Pons (tissue), 1 donor: ENCODE measurements at places on chromosomes 6 and 20.

- DNase-seq: peak; percentile 86
Measured at GRCh38 chr6:151389618-151390275, 1.6 kb downstream of the ZBTB2 start.

- DNase-seq: peak; percentile 11
Measured at GRCh38 chr6:159871241-159871640, 19.5 kb upstream of the MAS1 start.

DNA sequence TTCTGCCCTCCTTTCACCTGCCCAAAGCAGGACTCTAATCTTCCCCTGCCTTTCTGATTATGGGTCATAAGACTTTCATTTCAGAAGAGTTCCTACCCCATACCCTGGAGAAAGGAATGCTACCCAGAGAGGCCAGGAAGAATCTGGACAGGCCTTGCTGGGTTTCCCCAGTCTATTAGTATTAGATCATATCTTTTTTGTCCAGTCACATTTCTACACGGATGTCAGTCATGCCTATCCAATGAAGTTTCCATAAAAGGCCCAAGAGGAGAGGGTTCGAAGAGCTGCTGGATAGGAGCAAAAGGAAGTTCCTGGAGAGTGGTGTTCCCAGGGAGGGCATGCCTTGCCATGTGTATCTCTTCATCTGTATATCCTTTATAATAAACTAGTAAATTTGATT, 3.2 kb downstream of the POLH start:
- no peak for DNase-seq

- DNase-seq: peak; percentile 89
Measured at GRCh38 chr20:36754656-36755222, 8.8 kb upstream of the NDRG3 start.

GRCh38 chr20:43863821-43864544, 50.7 kb upstream of the TOX2 start:
- DNase-seq: peak; percentile 63

GRCh38 chr6:79869184-79869583, 78.2 kb downstream of the ELOVL4 start:
- DNase-seq: no peak

- no peak for DNase-seq
Measured at GRCh38 chr20:53079261-53079691, 107.1 kb downstream of the TSHZ2 start.

DNA sequence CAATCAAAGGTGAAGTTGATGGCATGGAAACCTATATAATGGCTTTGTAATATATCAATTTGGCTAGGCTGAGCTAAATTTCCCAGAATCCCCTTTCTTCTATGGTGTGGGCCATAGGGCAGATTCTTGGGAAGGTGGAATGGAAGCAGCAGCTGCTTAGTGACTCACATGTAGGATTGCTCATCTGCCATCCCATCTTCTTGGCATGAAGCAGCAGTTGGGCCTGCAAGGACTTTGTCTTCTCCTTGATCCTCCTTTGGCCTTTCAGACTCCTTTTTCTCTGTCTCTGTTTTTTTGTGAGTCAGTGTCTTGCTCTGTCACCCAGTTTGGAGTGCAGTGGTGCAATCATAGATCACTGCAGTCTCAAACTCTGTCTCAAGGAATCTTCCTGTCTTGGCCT, 52.6 kb upstream of the CEP162 start:
- DNase-seq: no peak
